ENCODE measurements at places on chromosomes 2 and 18.

DNA sequence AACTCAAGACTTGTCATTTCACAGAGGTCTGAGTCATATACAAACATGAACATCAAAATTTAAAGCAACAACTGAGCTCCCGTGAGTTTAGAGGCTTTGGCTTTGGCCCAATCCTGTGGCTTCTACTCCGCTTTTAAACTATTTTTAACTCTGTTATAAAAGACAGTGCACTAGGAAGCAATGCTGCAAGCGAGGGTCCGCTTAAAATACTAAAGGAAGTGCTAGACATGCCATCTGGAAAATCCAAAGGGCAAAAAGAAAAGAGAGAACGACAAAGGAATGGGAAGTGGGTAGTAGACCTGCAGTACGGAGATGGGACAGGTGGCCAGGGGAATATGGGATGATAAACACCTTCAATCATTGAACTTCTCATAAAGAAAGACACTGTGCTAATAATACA, 37.4 kb upstream of the MYT1L start:
- DNase-seq, result no peak

DNA sequence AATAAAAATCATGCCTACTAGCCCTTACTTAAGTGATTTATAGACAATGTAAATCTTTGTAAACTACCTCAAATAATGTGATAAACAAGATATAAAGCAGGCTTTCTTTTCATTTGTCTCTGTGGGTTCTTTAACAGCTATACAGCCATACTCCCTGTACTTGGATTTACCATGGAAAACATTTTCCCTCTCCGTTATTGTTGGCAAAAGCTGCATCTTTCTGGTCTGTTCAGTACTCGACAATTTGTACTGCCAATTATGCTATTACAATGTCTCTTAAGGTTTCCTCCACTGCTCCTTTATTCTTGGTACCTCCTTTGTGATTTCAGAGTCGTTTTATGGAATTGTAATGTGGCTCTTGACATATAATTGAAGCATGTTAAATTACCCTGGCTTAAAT, 426.3 kb upstream of the PKDCC start:
- no peak for DNase-seq

DNA sequence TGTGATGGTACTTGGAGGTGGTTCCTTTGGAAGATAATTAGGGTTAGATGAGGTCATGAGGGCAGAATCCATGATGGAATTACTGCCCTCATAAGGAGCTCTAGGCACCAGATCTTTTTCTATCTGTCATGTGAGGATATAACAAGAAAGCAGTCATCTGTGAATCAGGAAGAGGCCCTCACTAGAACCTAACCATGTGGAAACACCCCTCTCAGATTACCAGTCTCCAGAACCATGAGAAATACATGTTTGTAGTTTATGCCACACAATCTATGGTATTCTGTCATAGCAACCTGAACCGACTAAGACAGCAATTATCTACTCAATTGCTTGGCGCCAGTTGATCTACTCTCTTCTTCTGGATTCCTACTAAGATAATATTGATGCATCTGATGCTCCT, 2.4 kb upstream of the SERPINB10 start:
- DNase-seq, result no peak

DNA sequence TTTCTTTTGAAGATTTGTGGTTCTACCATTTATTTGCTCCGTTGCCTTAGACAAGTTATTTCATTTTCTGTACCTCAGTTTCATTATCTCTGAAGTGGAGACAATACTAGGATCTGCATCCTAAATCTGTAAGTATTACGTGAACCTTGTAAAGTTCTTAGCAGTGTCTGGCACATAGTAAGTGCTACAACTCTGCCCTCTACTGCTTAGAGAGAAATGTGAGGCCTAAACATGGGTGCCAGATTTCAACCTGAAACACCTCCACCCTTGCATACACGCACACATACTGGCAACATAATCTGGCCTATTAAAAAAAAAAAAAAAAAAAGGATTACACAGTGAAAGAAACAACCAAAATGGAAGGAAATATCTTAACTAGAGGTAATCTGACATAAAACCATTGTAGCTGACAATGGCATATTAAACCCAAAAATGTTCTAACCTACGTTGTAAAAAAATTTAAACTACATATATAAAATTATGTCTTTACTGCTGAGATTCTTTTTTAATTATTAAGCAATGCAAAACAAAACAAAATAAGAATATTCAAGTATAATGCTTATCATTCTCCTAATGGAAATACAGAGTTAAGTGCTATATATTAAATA, 132.6 kb downstream of the MAP2 start:
- no peak for DNase-seq

DNA sequence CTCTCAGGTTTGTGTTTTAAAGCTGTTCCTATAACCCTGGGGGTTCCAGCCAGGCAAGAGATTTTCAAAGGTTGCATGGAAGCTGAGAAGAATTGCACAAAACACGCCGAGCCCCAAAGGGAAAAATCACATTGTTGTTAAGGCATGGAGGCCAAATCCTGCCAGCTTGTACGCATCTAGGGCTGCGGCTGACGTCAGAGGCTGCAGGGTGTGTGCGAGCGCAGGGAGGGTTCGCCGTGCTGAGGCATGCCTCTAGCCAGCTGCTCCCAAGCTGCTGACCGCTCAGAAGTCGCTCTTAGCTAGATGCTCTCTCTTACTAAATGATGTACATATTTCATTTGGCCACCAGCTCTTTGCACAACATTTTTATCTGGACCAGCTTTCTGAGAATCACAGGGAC, 191.8 kb downstream of the LPIN1 start:
- no peak for DNase-seq

DNA sequence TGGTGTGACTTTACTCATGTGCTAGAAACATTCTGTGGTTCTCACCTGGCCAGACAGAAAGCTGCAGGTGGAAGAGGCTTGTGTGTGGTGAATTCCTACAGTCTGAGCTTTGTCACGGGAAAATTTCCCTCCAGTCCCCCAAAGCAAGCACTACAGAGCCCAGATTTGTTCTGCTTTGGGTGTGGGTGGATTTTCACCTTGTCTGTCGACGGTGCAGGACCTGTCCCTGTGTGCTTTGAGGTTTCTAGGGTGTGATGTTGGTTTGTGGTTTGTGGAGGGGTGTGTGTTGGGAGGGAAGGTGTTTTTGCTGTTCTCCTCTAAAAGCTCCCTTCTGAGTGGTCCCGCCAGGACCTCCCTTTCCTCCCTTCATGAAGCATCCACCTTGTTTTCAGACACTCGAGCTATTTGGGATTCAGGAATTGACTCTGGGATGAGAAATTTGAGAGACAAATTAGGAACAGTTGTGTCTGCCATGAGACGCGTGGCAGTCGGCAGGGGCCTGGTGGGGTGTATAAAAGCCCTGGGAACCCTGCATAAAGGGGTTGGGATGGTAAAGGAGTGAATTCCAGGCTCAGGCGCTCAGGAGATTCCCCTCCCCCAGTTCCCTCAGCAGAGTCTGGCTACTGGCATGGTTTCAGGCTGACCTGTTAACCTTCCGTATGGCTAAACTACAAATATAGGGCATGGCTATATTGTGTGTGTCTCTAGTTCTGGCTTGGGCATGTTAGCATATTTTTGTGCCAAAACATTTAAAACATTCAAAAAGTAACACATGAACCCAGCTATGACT, 65.5 kb downstream of the DGKD start:
- no peak for DNase-seq

DNA sequence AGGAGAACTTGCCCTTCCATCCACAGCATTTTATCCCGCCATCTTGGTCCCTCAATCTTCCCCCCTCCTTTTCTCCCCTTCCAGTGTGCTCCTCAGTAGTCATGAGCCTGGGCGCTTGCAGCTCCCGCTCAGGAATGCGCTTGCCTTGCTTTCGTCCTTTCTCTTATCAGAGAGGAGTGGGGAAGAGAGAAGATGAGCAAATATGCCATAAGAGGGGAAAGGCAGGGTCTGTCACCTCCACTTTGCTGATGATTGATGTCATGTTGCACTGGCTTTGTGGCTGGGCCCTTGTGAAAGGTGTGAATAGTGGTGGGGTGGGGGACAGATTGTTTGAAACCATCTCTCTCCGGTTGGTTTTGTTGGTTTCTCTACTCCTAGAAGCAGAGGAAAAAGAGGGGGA, 569.3 kb downstream of the TNS1 start:
- DNase-seq, result no peak

DNA sequence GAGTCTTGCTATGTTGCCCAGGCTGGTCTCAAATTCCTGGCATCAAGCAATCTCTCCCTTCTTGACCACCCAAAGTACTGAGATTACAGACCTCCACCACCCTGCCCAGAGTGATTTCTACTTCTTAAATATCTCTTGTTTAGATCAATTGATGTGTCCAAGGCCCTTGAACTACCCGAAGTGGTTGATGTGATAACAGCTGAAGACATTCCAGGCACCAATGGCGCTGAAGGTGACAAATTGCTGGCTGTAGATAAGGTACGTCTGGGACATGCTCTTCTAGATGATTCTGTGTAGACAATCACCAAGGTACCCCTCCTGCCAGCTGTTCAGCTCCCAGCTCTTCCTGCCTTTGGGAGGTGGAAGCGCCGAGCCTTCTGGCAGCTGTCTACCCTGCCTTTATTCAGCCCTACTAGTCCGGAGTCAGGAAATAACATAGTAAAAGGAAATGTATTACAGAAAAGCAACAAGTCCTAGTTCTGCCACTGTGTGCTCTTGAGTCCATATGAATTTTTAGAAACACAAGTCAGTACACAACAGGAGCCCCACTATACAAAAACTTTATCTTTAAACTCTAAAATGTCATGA, 61.3 kb upstream of the BZW1 start:
- DNase-seq, result no peak

GRCh38 chr2:88053934-88054781, 1.4 kb downstream of the KRCC1 start:
- no peak for DNase-seq

DNA sequence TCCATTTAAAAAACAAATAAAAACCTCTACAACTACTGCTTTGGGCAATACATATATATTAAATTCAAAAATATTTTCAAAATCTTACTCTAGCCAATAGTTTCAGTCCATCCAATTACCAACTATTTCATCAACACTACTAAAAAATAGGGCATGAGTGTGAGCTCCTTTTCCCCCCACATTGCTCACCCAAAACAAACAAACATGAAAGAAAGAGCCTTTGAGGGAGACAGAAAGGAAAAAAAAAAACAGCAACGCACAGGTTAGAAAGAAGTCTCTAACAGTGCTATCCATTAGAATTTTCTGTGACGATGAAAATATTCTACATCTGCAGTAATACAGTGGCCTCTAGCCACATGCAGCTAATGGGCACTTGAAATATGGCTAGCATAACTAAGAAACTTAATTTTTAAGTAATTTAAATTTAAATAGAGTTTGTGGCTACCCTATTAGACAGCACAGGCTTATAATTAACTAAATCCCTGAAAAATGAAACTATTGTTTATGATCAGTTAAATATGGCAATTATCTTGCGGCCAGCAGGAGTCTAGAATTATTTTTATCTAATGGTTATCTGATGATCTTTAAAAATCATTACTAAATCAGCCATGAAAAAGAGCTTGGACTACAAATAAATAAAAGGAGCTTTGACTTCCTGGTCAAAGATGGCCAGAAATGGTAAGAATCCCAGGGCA, 59.2 kb downstream of the RBMS1 start:
- no peak for DNase-seq

DNA sequence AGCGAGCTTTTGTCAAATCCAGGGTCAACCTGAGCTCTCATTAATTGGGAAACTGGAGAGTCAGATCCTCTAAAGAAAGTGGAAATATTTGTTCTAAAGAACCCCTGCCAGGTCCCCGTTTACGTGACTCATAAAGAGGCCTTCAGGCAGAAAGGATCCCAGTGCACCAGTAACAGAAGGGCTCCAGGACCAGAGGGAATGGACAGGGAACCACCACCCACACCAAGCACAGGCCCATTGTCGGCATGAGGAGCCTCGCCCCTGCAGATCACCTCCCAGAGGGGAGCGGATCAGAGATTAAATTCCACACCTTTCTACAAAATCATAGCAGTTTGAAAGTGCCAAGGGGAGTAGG, 16.4 kb upstream of the C1QL2 start:
- no peak for DNase-seq

GRCh38 chr2:239349453-239350135, 51.2 kb downstream of the HDAC4 start:
- DNase-seq, result no peak

DNA sequence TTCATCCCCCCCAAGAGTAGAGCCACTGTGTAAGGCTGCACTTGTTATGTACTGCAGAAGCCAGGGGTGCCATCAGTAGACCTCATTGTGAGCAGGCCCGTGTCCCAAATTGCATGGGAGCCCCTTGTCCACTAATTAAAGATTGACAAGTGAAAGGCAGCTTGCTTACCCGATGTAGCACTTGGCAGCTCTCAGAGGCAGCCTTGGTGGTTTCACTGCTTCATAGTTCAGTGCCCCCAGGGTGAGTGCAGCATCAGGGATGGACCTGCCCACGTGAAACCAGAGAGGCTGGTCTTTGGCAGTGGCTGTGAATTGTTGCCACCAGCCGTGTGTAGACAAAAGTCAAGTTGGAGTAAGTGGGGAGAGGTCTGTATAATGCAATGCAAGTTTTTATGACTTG, 13.3 kb downstream of the TUBB6 start:
- DNase-seq, result no peak

Data from cerebellar nuclear complex (tissue), 1 donor.